ENCODE measurements at places on chromosomes 5 and 9.

GRCh38 chr5:150021491-150022157 lies 21.1 kb downstream of the HMGXB3 start:
- peak; percentile 20 for DNase-seq

DNA sequence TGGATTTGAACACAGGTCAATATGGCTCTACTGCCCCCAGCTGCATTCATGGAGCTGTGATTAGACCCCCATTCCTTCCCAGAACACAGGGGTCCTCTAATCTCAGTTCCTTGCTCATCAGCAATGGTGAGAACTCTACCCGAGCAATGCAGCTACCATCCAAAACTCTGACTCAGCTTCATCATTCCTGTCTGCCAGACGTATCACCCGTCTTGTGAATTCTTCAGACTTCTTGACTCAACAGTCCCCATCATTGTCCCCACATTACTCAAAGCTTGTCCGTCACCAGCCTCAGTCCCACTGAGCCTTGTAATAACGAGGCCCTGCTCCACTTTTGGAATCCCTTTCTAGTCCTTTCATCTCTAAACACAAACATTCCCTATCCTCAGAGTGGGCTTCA lies 36.3 kb upstream of the STX17 start:
- no peak for DNase-seq

DNA sequence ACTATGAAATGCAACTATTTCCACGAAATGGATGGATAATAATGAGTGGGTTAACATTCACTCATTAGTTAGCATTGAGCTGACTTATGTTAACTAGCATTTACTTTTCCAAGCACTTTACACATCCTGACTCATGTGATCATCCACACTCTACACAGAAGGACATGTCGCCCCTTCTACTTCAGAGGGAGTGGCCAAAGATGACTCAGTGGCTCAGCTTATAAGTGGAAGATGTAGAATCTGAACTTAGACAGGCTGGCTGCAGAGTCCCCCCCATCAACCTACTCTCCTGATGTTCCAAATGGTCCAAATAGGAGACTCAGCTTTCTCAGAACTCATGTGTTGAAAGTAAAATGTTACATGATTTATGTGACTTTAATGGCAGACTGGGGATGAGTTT lies 146.0 kb downstream of the ADCY2 start:
- DNase-seq, result no peak

DNA sequence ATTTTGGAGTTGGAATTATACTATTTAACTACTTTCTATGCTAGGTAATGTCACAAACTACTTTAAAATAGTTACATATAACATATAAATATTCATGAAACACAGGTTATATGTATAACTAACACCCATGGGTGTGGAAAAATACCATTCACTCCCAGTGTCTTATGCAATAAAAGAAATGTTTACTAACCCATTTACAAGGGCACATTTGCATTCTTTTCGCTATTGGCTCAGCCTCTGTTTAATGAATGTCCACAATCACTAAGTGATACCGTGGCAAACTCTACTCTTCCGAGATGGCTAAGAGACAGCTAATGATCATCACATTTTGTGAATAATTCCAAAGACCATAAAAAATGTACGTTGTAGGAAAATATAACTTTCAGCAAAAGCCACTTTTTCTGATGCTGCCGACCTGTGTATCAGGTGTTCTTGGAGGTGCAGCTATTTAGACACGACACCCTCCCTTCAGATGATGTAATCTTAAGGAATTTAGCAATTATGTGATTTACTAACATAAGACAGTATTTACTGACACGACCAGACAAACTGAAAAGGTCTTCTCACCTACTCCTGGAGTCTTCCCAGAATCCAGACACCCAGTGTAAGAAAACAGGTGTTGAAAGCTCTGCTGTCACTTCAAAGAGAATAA lies 121.7 kb upstream of the FAM120A start:
- DNase-seq, result no peak

GRCh38 chr5:76874088-76874581 lies 24.3 kb downstream of the S100Z start:
- no peak for DNase-seq

DNA sequence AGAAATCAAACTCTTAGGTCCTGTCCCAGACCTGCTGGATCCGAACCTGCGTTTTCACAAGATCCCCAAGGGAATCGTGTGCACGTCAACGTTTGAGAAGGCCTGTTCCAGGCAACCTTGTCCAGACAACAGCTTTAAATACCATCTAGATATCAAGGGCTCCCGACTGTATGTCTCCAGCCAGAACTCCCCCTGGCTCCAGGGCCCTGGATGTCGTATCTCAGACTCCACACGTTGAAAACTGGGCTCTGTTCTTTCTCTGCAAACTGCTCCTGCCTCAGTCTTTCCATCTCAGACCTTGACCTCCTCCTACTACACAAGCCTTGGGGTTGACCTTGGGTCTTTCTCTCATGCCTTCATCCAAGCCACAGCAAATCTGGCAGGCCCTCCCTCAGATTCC lies 5.8 kb upstream of the ENG start:
- DNase-seq, result no peak

GRCh38 chr9:136533775-136534157 lies 12.1 kb downstream of the NOTCH1 start:
- no peak for DNase-seq

- no peak for DNase-seq
These were observed 21.0 kb downstream of the DBH start for GRCh38 chr9:133657120-133657661.

DNA sequence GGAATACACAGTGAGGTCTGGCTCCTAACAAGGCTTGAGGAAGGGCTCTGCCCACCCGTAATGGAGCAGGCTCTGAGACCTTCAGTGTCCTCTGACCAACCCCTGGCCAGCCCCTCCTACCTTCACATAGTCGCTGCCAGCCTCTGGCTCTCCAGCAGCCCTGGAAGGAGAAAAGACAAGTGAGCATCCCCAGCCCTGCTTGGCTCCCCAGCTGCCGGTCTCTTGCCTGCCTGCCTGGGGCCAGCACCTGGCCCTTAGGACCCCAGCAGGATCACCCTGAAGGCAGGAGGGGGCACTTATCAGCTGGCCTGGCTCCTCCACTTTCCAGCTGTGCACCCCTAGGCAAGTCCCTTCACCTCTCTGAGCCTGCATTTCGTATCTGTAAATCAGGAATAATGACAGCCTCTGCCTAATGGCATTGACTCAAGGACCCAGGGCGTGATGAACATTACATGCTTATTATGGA lies 16.9 kb downstream of the SH2D3C start:
- no peak for DNase-seq

DNA sequence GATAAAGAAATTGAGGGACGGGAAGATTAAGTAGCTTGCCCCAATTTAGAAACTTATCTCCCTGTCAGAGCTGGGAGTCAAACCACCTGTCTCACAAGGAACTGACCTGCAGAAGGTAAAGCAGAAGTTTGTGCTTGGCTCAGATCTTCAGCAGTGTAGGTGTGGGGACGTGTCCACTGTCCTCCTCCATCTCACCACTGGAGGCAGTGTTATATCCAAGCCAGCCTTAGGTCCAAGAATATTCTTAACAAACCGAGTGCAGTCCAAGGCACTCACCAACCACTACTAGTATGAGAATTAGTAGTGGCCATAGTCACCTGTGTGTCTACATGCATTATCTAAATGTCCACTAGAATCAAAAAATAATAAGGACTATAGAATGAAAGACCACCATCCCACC lies 86.3 kb upstream of the IRX1 start:
- DNase-seq, result no peak

DNA sequence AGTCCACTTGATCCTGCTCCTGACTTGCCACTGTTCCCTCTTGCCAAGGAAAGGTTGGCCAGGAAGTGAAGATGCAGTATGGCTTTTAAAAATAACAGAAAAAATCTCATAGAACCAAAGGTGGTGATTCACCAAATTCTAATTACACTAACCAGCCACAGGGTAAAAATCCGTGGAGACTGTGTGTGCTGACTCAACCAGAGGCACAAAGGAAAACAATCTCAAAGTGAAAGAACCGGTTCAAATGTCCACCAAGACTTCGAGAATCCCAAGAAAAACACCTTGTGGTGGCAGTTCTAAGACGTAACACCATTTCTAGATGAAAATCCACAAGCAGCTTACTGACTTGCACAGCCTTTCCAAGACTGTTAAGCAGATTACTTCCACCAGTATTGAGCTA lies 279.1 kb downstream of the TLE1 start:
- DNase-seq, result no peak

DNA sequence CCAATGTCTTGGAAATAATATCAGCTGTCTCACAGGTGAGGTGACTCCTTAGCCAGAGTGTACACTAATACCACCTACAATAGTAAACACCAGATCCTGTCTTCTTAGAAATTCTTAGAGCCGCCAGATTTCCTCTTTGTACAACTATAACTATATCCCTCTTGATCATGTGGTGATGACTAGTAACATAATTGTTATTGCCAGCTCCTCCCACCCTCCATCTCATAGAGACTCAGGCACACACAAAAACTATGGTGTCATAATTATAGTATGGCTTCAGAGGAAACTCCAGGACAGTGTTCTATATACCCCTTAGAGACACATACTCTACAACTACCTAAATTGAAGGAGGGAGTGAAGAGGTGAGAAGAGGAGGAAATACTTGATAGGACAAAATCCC lies 33.1 kb downstream of the PGGT1B start:
- DNase-seq, result no peak

GRCh38 chr9:91771027-91771426 lies 179.0 kb downstream of the ROR2 start:
- DNase-seq, result peak; percentile 38

DNA sequence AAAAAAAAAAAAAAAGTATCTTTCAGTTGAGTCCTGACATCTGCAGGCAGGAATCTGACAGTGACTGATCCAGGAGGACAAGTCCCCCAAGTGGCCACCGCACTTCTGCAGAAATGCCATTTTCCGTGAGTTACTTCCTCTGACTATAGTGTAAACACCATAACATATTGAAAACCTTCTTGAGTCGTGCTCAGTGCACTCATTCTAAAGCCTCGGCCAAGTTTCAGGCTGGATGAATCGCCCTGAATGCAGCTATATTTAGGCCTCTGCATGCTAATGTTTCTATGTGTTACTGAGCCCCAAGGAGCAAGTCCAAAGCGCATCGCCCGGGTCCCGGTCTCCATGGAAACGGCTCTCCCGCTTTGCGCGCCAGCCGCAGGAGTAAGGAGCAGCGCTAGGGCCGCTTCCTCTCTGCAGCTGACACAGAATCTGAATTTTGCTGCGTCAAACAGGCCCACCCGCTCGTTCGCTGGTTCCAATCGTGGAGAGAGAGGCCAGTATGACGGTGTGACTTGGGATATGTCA lies 335.4 kb downstream of the MSX2 start:
- DNase-seq, result peak; percentile 81

DNA sequence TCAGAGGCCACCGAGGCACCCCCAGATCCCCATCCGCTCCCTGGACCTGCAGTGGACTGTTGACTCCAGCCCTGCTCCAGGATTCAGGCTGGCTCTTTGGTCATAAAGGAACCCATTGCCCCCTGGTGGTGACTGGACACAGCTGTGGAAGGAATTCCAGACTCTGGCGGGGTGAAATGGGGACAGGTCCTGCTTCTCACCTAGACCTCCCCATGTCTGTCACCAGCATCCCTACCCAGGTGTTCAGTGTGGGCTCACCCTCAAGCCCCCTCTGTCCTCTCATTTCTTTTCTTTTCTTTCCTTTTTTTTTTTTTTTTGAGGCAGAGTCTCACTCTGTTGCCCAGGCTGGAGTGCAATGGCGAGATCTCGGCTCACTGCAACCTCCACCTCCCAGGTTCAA lies 25.5 kb upstream of the STXBP1 start:
- peak; percentile 86 for DNase-seq

DNA sequence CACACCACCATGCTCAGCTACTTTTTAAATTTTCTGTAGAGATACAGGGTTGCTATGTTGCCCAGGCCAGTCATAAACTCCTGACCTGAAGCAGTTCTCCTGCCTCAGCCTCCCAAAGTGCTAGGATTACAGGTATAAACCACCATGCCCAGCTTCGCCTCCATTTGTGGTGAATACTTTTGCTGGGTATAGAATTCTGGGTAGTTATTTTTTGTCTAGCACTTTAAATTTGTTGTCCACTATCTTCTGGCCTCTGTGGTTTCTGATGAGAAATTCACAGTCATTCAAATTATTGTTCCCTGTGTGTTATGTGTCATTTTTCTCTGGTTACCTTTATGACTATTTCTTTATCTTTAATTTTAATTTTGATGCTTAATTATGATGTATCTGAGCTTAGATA lies 57.7 kb upstream of the EXOC3 start:
- no peak for DNase-seq

GRCh38 chr5:76990899-76991459 lies 38.1 kb downstream of the CRHBP start:
- no peak for DNase-seq

DNA sequence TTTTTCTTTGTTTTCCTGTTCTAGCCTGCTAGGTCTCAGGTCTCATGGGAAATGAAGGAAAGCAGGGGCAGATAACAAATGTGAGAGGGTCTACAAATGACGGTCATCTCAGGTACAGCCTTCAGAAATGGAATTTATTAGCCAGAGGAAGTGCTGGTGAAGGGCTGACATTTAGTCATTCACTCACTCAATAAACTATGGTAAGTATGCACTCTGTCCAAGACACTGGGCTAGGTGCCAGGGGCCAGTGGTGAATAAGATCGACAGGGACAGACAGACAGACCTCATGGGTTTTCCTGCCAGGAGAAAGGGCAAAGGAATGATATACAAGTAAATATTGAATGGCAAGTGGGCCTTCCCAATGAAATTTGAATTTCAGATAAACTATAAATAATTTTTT lies 6.3 kb downstream of the PDE6A start:
- DNase-seq, result no peak

DNA sequence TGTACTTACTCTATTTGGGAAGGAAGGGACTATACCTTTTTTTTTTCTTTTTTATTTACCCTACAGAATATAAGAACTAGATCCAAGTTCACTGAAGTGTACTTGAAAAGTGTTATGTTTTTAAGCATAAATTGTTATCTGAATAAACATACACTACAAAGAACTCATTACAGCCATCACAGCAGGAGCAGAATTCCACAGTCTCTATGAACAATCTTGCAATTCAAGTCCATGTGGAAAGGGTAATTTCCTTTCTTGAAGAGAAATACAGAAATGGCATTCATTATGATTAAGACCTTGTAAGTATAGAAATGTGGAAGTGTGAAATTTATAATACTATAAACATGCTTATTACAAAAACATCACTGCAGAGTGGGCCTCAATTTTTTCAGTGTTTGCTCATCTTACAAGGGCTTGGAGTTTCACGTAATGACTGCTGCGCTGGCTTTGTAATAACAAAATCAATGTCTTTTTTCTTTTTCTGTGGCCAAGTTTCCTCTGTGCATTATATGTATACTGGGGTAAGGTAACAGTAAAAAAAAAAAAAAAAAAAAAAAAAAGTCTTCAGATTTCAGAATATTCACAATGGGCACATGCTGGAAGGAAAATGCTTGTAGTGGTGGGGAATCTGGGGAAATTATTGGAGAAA lies 77.0 kb upstream of the GNA14 start:
- no peak for DNase-seq

DNA sequence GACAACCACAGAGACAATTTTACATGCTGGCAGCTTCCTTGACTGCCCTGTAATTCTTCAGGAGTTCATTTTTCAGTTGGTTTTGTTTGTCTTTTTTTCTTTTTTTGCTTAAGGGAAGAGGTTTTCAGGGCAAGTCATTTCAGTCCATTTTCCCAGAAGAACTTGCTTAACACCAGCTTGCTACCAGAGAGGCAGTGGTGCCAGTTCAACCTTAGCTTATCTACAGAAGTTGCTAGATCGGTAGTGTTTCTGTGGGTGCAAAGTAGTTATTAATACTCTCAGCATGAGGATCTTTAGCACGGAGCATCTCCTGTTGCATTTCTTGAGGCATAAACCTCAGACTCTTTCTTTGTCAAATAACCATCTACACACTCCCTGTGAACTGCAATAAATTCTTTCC lies 1.1 kb downstream of the SPEF2 start:
- DNase-seq, result no peak

- DNase-seq, result peak; percentile 67
These were observed 146.5 kb upstream of the TLX3 start for GRCh38 chr5:171162596-171162995.

Measured in WTC11 (cell line).